ENCODE measurements at places on chromosomes 5 and 9.

DNA sequence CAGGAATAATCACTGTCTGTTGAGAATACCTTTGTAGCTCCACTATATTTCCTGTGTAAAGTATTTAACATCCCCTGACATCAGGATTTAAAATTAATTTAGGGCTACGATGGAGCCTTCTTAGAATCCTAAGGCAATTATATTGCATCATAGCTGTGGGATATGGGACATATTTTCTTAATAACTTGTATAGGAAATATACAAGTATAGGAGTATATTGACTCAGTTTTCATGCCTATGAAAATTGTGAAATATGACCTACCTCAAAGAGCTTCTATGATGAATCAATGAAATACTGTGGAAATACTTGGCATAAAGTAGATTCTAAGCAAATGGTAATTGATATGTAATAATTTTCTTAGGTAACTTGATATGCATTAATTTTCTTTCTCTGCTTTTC lies 221.0 kb upstream of the KLF4 start:
- no peak for DNase-seq

- DNase-seq: no peak
Measured at GRCh38 chr5:56375011-56375410, 141.9 kb upstream of the ANKRD55 start.

DNA sequence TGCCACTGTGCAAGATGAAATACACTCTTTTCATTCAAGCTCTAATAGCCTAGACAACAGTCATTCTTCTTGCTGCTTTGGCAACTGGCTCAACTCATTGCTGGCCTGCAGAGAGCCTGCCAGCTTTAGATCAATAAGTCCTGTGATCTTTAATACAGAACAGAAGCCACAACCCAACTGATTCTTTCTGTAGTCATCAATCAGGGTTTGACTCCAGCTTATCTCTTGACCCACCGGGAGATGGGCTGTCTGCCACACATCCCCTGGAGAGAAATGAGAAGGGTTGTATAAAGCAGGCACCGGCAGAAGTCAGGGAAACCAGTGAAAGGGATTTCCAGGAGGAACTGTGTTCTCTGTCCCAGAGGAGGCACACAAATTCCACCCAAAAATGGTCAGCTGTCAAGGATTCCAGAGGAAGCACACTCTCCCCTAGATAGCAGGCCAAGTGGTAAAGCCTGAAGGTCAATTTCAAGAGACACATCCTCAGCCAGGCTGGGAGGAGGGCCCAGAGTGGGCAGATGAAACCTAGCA lies 24.5 kb downstream of the LHFPL2 start:
- no peak for DNase-seq

- no peak for DNase-seq
Measured at GRCh38 chr9:95276395-95276954, 41.0 kb downstream of the FANCC start.

DNA sequence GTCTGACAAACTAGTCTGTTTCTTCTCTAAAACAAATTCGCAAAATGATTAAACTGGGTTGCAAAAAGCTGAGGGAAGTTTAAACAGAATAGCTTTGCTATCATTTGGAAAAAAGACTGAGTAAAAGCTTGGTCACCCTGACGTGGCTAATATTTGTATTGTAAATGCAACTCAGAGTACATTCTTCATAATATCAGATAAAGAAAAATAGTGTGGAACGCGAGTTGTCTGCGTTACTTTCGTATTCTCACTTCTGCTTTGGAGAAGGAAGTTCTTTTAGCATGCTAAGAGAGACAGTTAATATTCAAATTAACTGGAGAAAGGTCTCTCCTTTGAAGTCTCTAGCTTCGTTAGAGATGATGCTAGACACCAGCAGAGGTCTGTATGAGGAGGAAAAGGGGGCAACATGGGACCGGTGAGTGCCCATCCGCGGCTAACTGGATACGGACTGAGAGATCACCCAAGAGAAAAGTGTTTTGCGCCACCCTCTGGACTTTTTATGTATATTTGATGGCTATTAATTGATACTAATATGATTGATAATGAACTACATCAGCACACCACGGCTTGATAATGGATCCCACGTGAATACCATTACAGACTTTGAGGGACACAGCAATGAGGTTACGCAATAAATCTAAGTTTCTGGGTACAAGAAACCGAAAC lies 2.9 kb upstream of the CNTRL start:
- DNase-seq: no peak

DNA sequence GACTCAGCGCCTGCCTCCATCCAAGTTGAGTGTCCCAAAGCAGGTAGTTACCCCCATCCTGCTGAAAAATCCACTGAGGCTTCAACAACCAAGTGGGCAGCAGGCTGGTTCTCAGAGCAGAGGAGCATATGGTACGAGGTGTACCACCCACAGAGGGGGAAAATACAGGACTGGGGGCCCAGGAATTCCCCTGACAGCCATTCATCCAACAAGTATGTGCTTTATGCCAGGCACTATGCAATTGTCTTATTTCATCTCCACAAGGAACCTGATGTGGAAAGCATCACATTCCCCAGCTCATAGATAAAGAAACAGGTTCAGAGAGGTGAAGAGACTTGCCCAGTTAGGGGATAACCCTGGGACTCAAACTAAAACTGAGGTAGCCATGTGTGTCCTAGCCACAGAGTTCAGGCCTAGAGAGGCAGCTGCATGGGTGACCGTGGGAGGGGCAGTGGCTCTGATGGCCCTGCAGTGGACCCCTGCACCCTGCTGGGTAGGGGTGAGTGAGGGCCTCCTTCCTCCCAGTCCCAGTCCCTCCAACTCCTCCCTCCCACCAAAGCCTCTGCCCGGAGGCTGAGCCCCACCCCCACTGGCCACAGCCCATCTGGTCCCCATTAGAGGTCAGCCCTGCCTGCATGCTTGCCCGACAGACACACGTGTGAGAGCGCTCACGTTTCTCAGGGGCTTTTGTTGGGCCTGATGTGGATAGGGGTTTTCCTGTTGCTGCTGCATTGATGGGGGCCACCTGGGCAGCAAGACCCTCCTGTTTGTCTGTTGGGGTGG lies 11.5 kb downstream of the PDLIM4 start:
- DNase-seq: no peak

DNA sequence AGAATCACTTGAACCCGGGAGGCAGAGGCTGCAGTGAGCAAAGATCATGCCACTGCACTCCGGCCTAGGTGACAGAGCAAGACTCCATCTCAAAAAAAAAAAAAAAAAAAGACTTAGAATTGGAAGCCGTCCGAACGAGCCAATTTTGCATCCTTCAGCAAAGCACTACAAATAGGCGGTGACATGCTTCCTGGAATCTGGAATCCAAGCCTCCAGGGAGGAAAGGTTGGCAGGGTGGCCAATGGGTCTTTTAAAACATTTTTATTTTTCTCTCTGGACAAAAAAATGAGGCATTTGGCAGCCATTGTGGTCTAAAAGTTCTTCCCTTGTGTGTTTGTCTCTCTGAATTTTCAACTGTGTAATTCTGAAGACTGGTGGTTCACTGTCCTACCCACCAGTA lies 26.4 kb downstream of the GGTA1 start:
- no peak for DNase-seq

- DNase-seq: no peak
Measured at GRCh38 chr9:89928521-89929275, 323.9 kb downstream of the GADD45G start.

DNA sequence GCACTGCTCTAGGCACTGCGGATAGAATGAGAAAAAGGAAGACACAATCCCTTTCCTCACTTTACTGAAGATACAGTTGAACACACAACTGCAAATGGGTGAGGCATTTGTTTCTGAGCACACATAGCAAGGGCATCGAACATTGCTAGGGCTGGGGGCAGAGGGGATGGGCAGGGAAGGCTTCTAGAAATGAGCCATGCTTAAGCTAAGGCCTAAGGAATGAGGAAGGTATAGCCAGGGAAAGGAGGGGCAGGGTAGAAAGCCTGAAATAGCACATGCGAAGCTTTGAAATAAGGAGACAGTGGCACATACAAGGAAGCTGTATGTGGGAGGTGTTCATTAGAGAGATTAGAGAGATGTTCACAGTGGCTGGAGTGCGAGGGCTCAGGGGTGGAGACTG lies 92.7 kb downstream of the KIF4B start:
- DNase-seq: no peak

DNA sequence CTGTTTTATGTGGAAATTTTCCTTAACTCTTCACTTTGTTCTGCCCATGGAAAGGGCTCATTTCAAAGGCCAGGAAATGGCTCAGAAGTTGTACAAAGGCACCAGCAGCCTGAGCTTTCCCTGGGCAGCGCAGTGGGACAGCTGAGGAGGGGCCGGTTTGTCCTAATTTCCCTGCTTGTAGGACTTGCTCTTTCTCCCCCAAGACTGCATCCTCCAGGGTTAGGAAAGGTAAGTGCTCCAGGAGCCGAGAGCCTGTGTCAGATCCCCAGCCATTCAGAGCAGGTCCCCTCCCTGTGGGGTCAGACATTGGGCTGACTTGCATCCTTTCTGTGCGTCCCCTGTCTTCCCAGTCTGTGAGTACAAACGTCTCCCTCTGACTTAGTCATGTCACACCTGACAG lies 43.5 kb downstream of the AGXT2 start:
- DNase-seq: no peak

GRCh38 chr5:55668356-55668755 lies 43.8 kb downstream of the SLC38A9 start:
- no peak for DNase-seq

GRCh38 chr5:179229331-179229831 lies 115.9 kb downstream of the ADAMTS2 start:
- DNase-seq: no peak

DNA sequence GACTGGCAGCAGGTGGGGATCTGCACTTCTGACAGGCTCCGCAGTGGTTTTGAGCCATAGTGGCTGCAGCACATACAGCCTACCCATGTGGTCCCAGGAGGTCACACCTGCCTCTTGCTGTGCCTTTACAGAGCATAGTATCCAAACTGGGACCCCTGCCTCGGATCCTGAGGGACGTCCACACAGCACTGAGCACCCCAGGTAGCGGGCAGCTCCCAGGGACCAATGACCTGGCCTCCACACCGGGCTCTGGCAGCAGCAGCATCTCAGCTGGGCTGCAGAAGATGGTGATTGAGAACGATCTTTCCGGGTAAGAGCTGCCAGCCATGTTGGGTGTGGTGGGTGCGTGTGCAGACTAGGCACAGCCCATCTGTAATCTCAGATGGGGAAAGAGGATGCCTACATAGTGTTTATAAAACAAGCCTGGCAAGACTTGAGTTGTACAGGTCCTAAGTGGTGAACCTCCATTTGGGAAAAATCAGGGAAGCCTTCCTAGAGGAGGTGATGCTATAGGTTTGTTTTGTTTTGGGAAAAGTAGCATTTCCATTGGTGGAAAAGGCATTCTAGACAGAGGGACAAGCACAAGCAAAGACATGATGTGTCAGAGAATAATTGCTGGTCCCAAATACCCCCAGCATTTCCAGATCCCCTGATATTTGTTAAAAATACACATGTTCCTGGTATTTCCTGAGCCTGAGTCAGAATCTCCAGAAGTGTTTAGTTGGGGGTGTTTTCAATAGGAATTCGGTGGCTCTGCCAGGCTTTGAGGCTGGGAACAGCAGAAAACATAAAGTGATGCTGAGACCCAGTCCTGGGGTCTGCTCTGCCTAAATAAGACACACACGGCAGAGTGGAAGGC lies 119.2 kb downstream of the DAB2IP start:
- no peak for DNase-seq

DNA sequence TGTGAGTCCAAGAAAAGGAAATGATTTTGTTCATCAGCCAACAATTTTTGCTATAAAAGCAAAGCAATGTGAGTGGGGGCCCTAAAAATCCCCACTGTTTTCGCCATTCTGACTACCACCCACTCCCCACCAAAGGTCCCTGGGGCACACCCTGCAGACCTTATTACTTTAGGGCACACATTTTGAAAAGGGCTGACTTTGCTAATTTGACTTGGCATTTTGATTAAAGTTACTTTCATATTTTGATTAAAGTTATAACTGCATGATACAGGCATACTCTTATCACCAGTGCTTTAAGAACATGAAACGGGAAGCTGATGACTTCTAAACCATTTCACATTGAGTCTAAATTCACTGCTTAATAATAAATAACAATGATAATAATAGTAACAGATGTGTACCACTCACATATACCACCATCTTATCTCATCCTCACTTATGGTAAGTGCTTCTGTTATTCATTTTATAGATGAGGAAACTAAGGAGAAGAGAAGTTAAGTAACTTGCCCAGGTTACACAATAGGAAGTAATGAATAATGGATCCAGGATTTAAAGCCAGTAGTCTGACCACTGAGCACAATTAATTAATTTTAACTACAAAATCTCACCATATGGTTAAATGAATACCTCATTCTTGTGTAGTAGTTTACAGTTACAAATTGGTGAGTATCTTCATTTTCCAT lies 25.4 kb upstream of the NR3C1 start:
- no peak for DNase-seq

GRCh38 chr9:114668146-114668545 lies 10.5 kb upstream of the TEX53 start:
- no peak for DNase-seq

DNA sequence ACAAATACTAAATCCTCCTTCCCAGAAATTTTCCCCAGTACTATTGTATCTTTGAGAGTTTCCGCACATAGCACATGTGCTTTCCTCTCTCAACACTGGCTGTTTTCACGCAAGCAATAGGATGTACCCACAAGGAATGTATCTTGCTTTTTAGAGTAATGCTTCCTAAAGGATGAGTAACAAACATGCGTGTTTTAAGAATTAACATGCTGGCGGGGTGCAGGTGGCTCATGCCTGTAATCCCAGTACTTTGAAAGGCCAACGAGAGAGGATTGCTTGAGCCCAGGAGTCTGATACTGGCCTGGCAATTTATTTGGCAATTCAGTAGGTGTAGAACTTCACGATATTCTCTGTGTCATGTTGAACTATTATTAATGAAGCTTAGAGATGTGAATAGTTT lies 4.6 kb downstream of the RUFY1 start:
- no peak for DNase-seq

GRCh38 chr5:107085572-107085971 lies 585.2 kb downstream of the EFNA5 start:
- no peak for DNase-seq

DNA sequence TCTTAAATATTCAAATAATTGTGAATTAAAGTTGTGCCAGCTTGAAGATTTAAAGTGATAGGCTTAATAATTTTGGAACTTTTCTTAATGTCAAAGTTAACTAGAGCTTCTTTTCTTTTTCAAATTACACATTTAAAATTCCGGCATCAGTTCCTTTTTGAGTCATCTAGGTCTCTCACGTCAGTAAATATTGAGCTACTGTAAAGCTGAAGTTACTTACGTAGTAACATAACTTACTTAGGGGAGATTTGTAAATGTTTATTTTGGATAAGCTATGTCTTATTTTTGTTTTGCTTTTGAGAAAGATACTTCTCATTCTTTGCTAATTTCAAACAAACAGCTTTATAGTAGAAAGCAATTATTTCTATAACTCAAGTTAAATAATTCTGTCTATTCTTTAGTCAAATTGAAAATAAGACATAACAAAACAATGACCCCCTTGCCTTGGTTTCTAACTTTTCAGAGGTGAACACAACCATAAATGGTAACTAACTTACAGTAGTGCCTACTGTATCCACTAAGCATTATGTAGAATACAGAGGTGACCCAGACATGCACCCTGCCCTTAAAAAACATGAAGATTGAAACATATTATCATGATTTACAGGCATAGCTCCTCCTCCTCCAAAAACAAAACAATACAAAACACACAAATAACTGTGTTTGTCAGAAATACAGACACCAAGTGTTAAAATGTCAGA lies 29.8 kb downstream of the CD274 start:
- DNase-seq: no peak

GRCh38 chr9:104503963-104504362 lies at the start of gene OR13F1:
Gene OR13F1 (plus strand): TSS chr9:104504263. CDS start chr9:104504263, 0 bp downstream.
- DNase-seq: no peak

Data from stimulated activated CD8-positive, alpha-beta memory T cell treated with anti-CD3 and anti-CD28 coated beads, Interleukin-7, amount 100 ng/mL, for 24 hours (primary cell).